Stimulated activated naive CD4-positive, alpha-beta T cell treated with Interleukin-2 at 50 U/mL for 16 hours (primary cell): ENCODE measurements at places on chromosomes 5 and 9.

DNA sequence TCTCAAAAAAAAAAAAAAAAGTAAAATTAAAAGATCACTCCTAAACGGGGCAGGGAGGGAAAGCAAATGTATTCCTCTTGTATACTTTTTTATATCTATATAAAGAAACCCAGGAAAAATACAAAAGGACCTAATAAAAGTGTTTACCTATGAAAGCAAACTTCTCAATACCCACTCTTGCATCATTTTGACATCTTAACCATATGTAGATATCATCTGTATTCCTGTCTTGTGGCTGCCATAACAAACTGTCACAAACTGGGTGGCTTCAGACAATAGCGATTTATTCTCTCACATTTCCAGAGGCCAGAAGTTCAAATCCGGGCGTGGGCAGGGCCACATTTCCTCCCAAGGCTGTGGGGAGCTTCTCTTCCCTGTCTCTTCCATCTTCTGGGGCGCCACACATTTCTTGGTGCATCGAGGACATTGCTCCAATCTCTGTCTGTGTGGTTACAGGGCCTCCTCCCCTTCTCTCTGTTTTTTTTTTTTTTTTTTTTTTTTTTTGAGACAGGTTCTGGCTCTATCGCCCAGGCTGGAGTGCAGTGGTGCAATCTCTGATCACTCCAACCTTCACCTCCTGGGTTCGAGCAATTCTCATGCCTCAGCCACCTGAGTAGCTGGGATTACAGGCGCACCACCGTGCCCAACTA is 58.4 kb upstream of the IL17B start:
- no peak for DNase-seq

DNA sequence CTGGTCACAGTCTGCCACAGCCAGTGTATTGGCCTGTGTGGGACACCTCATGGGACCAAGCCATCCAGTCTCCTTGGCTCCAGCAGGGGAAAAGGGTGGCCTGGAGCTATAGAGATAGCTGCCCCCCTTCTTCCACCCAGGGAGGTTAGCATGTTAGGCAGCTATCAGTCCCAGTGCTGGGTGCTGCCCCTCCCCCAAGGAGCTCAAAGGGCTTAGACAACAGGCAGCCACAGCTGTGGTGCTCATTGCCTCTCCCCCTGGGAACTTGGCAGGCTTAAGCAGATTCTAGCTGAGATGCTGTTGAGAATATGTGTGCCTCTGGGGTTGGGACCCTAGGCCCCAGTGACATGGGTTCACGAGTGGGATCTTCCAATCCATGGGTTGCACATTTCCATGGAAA is 226.0 kb upstream of the PTGER4 start:
- no peak for DNase-seq

DNA sequence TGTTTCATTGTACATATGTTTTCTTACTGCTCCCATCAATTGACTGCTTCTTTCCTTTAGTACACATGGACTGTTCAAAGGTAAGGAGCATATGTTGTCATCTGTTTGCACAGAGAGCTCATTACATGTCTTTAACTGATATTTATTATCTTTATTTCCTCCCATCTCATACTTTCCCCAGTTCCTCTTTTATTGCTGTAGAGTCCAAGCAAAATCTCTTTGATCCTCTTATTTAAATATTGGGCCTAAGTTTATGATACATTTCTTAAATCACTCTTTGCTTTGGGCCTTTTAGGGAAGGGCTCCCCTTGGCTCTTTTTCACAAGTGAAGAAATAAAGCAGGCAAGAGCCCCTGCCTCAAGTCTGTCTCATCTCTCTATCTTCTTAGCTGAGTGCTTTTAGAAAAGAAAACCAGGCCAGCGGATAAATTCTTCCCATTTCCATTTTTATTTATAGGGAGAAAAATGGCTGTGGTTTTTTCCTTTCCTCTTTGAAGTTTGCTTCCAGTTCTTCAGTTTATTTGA is 152.4 kb downstream of the DOCK2 start:
- DNase-seq = no peak

- DNase-seq = no peak
These were observed 30.0 kb upstream of the ANKH start for GRCh38 chr5:14901462-14902051.

DNA sequence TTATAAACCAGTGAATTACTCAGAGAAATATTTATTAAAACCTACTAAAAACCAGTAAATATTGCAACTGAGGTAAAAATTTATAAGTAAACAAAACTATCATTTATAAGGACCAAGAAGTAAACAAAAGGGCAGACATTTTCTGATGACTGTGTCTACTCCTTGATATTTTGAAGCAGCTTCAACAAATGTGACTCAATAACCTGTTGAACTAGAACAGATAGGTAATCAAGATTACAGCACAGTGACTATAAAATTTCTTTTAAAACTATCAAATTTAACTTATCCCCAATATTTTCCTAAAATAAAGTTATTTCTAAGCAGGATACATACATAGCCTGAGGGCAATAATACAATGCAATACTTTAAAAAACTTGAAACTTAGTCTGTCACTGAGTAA is 12.8 kb downstream of the ANKRA2 start:
- DNase-seq = no peak

GRCh38 chr5:79821-80220 is 12.1 kb upstream of the PLEKHG4B start:
- no peak for DNase-seq

DNA sequence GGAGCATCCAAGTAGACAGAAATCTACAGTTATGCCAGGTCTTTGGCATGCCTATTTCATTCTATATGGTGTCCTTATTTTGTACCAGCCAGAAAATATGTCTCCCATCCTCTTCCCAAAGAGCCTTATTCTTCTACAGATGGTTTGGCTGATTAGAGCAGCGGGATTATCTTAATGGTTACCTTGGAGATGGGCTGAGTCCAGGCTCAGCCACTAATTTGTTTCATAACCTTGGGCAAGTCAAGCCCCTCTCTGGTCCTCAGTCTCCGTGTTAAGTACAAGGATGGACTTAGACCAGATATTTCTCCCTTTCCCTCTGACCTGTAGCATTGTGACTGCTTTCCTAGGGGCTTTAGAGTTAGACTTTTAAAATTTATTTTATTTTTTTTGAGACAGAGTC is 11.1 kb upstream of the GLE1 start:
- DNase-seq = no peak

DNA sequence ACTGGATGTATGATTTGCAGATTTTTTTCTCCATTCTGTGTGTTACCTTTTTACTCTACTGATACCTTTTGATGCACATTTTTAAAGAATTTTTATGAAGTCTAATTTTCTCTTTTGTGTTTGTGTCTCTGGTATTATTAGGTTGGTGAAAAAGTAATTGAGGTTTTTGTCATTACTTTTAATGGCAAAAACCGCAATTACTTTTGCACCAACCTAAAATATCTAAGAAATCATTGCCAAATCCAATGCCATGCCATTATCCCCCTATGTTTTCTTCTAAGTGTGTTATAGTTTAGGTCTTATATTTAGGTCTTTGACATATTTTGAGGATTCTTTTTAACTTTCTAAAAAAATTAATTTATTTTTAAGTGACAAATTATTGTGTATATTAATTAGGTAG is 43.4 kb upstream of the STARD4 start:
- DNase-seq = no peak

DNA sequence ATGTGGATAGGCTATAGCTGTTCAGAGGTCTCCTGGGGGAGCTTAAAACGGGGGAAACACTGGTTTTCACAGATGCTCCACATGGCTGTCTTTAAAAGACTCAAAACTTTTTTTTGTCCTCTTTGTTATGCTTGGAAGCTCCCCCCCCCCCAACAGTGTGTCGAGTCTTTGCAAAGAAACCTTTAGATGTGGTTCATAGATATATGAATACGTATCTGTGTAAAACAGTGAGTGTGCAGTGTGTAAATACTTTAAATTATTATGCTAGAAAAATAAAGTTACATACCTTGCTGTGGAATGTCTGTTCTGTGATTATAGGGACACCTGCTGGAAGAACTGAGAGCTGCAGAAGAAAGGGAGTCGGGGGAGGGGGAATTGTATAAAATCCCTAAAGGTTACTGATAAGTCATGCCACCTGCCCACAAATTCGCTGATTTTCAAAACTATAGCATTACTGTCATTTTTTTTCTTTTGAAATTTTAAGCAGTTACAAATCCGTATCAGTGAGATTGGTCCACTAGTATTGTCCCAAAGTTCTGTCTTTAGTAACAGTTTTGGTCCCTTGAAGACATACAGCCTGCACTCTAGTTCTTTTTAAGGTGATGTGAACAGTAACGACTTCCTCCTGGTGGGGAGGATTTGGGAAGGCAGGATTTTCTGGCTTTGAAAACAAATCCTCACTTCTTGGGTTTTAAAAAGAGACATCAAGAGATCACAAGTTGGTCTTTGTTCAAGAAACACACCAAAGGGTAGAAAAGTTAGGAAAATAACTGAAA is 22.9 kb downstream of the RGMB start:
- DNase-seq = peak; percentile 12

DNA sequence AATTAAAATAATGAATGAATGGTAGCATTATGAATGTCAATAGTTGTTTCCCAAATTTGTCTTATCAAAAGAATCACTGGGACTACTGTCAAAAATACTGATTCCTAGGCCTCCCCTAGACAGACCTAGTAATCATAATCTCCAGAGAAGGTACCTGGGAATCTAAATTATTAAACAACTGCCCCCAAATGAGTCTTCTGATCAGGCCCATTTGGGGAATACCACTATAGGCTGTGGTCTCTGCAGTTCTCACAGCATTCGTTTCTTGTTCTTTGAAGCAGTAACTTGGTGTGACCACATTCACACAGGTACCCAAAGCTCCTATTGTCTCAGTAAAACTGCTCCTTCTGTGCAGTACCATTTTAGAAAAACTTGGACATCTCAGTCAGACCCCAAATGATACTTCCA is 230.9 kb downstream of the PIK3R1 start:
- no peak for DNase-seq

- DNase-seq = no peak
These were observed 39.3 kb downstream of the B4GALT1 start for GRCh38 chr9:33127881-33128280.

GRCh38 chr5:129043894-129044293 is 50.7 kb upstream of the ISOC1 start:
- DNase-seq = no peak

DNA sequence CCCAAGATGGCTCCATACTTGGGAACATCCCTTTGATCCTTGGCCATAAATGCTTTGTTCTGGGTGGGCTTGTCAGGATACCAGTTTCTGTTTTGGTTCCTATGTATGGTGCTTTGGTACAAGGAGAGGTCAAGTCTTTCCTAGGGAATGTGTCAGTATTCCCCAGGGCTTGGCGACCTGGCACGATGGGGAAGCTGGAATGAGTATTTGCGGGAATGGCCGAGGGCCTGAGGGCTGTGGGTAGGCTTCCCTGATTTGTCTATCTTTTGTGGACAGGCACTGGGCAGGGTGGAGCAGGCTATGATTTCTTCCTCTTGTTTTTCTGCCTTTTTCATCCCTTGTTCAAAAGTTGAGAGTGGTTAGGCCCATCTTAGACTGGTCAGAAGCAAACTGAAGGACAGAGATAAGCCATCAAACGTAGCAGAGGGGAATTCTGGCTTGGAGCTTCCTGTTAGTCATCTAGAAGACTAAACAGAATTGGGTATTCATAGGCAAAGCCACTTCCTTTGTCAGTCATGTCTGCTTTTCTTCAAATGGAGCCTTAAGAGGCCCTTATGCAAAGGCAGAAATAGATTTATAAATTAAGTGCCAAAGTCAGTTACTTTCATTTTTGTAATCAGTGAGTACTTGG is 13.7 kb downstream of the DOCK2 start:
- no peak for DNase-seq

- no peak for DNase-seq
These were observed 96.5 kb downstream of the JAKMIP2 start for GRCh38 chr5:147685993-147686392.

GRCh38 chr5:151121665-151122064 is 35.9 kb downstream of the ANXA6 start:
- DNase-seq = no peak

GRCh38 chr5:79133121-79133656 is 21.6 kb downstream of the BHMT start:
- no peak for DNase-seq

DNA sequence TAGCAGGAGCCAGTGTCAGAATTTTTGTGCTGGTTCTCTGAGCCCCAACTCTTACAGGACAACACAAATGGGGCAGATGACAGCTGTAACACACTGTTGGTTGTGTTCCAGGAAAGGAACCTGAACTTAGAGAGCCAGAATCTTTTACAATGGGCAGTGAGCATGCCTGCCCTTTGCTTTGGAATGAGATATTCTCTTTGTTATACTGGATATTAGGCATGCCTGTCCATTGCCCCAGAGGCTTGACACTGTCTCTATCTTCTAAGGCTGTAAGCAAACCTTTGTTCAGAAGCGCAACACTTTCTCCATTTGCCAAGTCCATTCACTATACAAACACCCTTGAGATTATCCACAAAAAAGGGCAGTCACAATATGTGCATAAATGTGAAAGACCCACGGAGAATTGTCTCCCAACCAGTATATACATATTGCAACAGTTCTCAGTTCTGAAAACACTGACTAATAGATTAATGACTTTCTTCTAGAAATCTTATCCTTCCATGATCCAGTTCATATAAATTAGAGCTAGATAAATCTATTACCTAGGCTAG is 26.3 kb upstream of the CEP120 start:
- DNase-seq = no peak

DNA sequence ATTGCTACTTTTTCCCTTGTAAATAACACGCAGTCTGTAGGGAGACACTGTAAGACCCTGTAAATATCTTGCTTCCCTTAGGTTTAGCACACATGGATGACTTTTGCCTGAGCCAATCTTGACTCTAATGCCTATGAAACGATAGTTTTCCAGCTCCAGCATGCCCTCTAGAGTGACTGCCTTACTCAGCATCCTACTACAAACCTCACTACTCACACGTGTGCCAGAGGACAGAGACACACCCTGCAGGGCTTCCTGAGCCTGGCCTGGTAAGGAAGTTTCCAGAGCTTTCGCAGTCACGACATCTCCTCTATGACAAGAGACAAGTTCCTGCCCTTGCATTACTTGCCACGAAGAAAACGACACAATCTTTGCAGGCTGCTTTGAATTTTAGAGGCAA is 138.1 kb downstream of the ATPSCKMT start:
- DNase-seq = no peak
